Bronchial epithelial cell (primary cell): ENCODE measurements at places on chromosomes 6 and 20. TPM values are rescaled to one million over a fixed set of nuclear protein-coding genes. Genes with fewer than 3 reads are reported as not detected.

DNA sequence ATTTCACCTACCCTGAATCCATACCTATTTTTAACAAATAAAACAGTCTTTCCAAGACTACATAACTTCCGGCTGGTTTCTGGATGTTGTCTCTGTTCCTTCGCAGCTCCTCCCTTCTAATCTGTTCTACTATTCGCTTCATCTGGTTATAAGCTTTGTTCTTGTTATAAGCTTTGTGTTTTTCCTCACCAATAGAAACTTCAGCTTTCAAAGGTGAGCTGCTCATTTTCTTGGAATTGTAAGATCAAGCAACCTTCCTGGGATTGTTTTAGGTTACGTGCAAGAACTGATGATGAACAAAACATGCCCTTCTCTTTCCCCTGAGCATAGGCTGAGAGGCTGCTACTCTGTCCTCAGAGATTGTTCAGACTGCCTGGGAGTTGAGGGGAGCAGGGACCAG lies 2.1 kb downstream of the GFOD1 start:
- no peak for DNase-seq

DNA sequence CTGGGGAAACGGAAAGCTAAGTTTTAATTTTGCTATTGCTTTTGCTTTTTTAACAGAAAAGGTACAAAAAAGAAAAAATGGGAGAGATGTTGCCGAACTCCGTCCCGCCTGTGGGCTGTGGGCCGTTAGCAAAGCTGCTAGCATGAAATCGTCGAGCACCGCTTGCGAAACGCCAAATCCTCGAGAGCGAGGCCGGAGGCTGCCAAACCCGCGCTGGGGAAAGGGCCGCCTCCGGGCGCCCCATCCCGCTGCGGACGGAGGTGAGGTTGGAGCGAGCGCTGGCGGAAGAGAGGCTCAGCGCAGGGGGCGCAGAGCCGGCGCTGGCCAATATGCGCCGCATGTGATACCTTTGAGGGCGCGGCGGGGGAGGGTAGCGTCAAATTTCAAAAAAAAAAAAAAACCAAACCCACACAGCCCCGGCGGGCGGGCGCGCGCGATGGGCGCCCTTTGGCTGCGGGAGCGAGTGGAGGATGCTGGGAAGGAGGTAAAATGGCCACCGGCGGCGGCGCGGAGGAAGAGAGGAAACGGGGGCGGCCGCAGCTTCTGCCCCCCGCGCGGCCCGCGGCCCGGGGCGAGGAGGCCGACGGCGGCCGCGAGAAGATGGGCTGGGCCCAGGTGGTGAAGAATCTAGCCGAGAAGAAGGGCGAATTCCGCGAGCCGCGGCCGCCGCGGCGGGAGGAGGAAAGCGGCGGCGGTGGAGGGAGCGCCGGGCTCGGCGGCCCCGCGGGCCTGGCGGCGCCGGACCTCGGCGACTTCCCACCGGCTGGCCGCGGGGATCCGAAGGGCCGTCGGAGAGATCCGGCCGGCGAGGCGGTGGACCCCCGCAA lies at the start of gene ZCCHC3:
Gene ZCCHC3, plus strand, starts transcription at position 473 of the 827 bp plus-strand sequence. Its CDS starts 17 bp downstream, at position 490.
- DNase-seq, result peak; percentile 73

GRCh38 chr6:43683708-43684455 lies 3.7 kb downstream of the MRPS18A start:
- no peak for DNase-seq

DNA sequence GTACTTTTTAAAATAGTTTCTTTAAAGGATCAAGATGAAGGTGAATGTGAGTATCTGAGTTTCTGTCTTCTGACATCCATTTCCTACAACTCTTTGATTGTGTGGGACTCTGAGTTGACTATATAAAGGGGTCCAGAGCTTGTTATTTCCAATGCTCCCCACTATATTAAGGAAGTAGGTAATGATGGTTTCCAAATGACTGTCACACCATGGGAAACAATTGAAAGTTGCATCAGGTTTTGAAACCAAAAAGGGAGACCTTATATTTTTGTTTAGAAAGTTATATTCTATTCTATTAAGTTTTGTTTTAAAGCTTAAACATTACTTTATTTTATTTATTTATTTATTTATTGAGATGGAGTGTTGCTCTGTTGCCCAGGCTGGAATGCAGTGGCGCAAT lies 11.2 kb downstream of the CASS4 start:
- no peak for DNase-seq

DNA sequence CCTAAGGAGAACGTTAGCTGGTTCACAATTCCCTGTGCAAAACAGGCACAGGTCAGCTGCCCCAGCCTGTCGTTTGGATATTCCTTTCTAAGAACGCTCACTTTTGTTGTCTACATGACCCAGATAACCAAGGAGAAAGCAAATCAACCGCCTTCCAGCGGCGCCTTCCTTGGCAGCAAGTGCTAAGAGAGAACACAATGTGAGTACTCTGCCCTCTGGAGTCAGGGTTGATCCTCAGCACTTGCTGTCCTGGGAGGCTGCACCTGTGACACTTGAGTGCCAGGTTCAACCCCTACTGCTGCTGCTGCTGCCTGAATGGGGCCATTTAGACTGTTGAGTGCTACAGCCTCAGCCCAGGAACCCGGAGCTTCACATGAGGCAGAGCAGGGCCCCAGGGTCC lies 36.8 kb downstream of the OVOL2 start:
- DNase-seq, result no peak

- no peak for DNase-seq
Measured at GRCh38 chr20:49572857-49573256, 4.9 kb upstream of the PTGIS start.

GRCh38 chr6:145813285-145814034 lies 1.1 kb downstream of the FBXO30 start:
- DNase-seq, result peak; percentile 71

GRCh38 chr20:1438361-1438760 lies 28.3 kb downstream of the NSFL1C start:
- DNase-seq, result no peak

DNA sequence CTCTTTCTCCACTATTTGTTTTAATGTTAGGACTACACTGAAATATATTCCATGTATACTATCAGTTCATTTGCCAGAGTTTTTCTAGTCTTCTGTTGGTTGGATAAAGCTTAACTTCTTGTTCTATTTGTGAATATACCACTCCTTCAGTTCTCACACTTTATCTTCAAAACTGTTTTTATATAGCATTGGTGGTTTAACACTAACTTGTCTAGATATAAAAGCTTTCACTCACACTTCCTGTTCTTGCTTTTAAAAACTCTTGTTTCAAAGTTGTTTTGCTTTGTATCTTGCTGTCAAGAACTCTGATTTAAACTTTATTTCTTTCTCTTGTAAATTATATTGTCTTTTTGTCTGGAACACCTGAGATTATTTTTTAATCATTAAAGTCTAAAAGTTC lies 226.8 kb upstream of the TENT5A start:
- DNase-seq, result no peak

DNA sequence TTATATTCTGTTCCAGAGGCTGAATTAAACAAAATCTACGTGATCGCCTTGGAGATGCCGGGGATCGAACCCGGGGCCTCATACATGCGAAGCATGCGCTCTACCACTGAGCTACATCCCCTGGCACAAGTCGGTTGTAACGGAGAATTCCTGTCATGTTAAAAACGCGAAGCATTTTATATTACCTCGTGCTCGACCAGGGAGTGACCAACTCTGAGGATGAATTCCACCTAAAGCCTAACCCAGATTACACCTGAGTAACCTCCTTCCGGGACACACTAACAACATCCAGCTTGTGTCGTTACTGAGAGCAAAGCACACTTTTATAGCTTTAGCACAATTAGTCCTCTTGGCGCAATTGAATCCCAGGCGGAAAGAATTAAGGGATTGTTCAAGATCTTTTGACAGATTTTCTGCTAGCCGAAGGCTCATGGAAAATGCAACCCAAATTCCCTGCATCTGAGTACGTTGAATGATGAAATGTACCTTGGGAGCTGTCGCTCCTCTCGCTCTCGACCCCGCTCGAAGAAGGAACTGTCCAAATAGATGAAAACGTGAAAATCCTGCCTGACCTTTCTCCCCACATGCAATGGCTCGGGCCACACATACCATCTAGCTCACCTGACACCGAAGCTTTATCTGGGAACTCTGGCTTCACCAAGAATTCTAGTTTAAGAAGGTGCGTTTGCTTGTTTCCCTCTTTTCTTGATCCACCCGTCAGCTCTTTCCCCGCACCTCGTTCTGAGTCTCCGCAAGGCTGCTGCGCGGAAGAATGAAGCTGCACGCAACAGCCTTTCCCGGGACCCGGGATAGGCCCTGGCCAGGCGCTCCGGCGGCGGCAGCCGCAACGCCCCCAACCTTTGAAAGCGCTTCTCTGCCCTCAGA lies 148.3 kb downstream of the GPX5 start:
- DNase-seq, result peak; percentile 74

DNA sequence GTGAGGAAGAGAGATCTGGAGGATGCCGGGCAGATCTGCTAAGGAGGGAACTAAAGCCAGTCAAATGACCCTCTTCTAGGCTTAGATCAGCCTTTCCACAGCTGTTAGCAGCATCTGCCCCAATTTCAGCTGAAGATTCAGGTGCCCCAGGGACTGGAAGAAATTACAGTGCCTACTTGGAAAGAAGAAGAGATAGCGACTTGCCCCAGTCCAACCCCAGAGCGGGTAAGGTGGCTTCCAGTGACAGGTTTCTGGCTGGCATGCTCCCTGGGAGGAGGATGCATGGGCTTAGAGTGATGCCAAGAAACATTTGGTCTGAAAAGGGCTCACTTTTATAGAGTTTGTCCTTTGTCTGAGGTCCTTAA lies 620 bp downstream of the TJAP1 start:
- no peak for DNase-seq

The FGD2 gene
- under 0.01 and 0.26 TPM in 2 replicates for total RNA-seq

The CABLES2 gene
- 0.51 and 1.3 TPM in 2 replicates for total RNA-seq

The OR12D3 gene
- total RNA-seq, result not detected in 2 replicates

The CRYBG1 gene
- total RNA-seq, result 45.0 and 73.2 TPM in 2 replicates

The DYNLT2 gene
- 1.0 and 1.1 TPM in 2 replicates for total RNA-seq
